ENCODE measurements at places on chromosomes 16 and 17. TPM values are rescaled to one million over a fixed set of nuclear protein-coding genes. Genes with fewer than 3 reads are reported as not detected.

- peak; percentile 68 for DNase-seq
- no peaks in the 10 kb centered on the region for H3K27me3 ChIP-seq
- H3K27ac ChIP-seq, result no peak overlapping the region
Measured at GRCh38 chr17:65662196-65662595, 100.7 kb upstream of the AXIN2 start.

RILP gene
- total RNA-seq, result 11.0 TPM

BRICD5 gene
- total RNA-seq, result 1.3 TPM

DNA sequence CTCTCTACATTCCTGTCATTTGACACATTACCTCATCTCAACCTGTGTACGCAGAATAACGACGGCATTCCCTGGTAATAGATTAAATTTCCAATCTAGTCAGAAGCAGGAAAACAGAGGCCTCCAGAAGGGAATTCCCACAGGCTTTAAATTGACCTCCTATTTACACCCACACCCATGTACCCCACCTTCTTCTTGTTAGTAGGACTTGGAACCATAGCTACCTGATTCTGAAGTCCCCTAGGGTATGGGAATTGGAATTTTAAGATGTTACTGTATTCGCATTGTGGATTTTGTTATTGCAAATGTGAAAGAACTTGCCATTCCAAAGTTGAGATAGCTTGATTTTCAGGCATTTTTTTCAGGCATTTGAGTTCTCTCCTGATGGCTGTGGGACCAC, 377.5 kb upstream of the DYNLRB2 start:
- DNase-seq, result no peak
- no peak overlapping the region for H3K27ac ChIP-seq
- no peak overlapping the region for H3K4me3 ChIP-seq
- H3K4me1 ChIP-seq, result no peaks in the 10 kb centered on the region

- no peaks in the 10 kb centered on the region for H3K36me3 ChIP-seq
- DNase-seq, result no peak
- no peak overlapping the region for H3K4me3 ChIP-seq
- no peaks in the 10 kb centered on the region for H3K27me3 ChIP-seq
- H3K4me1 ChIP-seq, result peaks cover 3% of the 10 kb centered on the region
Measured at GRCh38 chr17:60371818-60372510, 20.0 kb downstream of the USP32 start.
